HL-60 (cell line): ENCODE measurements at places on chromosomes 16 and 17.

GRCh38 chr17:38867968-38868816 lies 1.7 kb upstream of the LASP1 start:
- no peak for DNase-seq

DNA sequence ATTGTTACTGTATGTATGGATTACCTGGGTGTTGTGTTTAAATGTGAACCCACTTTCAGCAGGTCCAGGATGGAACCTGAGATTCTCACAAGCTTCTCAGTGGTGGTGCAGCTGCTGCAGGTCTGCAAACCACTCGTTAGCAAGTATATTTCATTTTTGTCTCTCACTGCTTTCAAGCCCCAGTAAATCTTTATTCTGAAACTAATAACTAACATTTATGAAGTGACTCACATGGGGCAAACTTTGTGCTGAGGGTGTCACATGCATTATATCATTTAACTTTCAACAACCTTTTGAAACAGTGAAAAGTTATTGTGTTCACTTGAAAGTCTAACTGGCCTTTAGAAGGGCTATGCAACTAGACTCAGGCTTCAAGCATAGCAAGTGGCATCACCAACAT lies 98.9 kb upstream of the DYNLRB2 start:
- DNase-seq, result no peak

DNA sequence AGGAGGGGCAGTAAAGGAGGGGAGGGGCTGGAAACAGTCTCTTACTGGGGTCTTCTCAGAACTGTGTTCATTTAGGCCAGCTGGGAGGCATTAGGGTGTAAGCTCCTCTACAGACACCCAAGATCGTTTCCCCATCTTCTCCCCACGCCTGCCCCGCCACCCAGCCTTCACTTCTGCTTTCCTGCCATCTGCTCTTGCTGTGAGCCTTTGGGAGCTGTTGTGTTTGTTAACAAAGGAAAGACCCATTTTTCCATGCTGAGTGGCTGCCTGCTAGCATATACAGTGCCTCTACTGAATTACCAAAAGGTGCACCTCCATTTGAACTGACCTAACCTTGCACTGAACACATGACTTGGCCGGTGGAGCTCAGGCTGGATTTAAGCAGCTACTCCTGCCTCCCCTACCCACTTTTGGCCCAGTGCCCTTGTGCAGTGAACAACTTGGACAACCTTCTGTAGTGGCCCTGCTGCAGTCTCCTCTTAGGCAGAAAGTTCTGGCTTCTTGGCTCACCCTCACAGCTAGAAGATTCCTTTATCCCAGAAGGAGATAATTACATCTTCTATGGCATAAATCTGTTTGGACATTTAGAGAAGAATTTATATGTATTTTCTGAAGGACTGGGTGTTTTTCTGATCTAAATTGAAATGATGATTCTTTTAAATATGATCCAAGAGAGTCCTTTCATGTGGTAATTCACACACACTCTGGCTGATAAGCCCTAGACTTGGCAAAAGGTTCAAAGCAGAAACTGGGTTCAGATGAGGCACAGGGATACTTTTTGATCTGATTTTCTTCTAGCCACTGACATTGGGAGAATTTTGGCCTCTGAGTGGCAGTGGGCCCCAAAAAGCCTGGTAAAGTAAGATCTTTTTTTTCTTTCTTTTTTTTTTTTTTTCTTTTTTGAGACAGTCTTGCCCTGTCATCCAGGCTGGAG lies 81.9 kb upstream of the HNF1B start:
- peak; percentile 88 for DNase-seq

GRCh38 chr16:17358846-17359245 lies 111.9 kb downstream of the XYLT1 start:
- DNase-seq, result no peak

- no peak for DNase-seq
Measured at GRCh38 chr17:2043785-2044184, 2.0 kb downstream of the OVCA2 start.

- DNase-seq, result no peak
Measured at GRCh38 chr17:19470530-19471261, 59.7 kb downstream of the RNF112 start.

DNA sequence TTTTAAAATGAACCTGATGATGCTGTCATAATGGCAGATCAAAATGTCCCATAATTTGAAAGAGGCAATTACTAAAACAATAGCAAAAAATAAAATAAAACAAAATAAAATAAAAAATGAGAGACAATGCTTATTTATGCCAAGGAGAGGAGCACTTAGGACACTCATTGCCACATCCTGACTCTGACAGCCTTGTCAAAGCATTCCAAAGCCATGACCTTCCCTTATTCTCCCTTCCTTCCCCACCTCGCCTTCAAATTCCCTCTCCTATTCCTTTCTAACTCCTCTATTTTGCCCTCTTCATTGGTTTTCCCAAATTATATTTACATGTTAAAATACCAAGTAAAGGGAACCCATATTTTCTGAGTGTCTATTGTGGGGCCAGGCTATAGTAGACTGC lies 220.0 kb downstream of the CDH13 start:
- DNase-seq, result no peak

- no peak for DNase-seq
Measured at GRCh38 chr16:12061336-12062055, 85.0 kb downstream of the SNX29 start.

DNA sequence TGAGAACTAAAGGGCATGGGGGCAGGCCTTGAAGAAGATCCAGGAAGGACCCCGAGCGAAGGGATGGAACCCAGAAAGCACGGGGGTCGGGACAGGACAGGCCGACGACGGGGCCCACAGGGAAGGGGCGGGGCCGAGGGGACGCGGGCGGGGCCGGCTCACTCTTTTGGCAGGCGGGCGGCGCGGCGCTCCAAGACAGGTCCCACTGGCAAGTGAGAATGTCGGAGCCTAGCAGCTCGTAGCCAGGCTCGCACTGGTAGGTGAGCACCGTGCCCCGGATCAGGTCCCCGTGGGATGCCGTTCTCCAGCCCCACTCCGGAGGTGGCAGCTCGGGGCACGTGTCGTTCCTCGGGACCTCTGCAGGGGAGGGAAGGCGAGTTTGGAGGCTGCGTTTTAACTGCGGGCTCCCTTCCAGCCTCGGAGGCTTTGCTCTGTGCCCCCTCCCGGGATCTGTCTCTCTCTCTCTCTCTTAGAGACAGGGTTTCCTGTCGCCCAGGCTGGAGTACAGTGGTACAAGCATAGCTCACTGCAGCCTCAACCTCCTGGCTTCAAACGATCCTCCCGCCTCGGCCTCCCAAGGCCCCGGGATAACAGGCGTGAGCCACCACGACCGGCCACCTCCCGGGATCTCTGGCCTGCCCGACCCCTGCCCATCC lies 13.7 kb upstream of the CDIPT start:
- DNase-seq, result no peak

DNA sequence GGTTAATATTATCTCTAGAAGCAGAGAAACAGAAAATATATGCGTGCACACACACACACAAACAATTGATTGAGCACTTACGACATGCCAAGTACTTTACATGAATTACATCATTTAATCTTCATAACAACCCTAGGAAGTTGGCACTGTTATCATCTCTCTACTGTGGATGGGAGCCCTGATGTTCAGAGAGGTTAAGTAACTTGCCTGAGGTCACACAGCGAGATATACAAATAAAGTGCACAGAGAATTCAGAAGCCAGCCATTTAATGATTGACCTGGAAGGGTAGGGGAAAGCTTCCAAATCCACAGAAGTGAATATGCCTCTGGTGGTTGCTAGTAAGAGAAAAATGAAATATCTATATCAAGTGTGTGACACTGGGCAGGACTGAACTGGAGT lies 37.5 kb upstream of the GPR139 start:
- no peak for DNase-seq

- peak; percentile 73 for DNase-seq
Measured at GRCh38 chr17:50928646-50929045, 62.5 kb upstream of the TOB1 start.

DNA sequence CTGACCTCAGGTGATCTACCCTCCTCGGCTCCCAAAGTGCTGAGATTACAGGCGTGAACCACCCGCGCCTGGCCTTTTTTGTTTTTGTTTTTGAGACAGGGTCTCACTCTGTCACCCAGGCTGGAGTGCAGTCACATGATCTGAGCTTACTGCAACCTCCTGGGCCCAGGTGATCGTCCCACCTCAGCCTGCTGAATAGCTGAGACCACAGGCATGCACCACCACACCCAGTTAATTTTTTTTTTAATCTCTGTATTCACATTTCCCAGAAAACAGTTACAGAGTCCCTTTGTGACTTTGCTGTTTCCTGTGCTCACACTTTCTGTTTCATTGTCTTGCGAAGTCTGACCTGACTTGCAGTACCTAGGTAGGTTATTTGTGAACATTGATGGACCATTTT lies 2.7 kb downstream of the CLUAP1 start:
- DNase-seq, result no peak

DNA sequence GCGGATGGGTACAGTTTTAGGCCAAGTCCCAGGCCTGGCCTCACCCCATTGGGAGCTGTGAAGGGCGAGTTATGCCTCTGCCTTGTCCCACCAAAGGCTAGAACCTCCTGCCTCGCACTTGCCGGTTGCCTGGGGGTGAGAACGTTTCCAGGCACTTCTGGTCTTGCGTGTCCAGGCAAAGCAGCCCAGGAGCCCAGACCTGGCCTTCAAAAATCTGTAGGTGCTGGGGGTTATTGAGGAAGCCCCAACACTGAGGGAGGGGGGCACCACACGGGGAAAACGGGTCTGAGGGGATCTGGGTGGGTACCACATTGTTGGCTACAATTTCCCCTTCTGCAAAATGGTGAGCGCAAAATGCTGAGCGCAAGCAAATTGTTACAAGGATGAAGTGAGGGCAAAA lies 12.2 kb upstream of the ATP2C2 start:
- DNase-seq, result no peak

GRCh38 chr16:70692873-70693671 lies 7.2 kb upstream of the MTSS2 start:
- no peak for DNase-seq

DNA sequence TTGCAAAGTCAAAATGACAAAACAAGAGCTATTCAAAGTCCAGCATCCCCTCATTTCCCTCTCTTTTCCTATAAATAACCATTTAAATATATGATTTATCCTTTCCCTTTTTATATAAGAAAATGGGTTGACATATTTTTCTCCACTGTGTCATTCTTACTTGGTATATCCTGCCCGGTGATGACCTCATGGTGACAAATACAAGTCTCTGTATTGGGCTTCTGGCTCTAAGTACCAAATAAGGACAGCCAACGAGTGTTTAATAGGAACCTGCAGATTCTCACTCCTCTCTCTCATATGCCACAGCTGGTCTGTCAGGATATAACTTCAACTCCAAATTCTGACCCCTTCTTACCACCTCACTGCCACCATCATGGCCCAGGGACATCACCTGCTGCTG lies 25.5 kb upstream of the CBLN1 start:
- DNase-seq, result no peak

DNA sequence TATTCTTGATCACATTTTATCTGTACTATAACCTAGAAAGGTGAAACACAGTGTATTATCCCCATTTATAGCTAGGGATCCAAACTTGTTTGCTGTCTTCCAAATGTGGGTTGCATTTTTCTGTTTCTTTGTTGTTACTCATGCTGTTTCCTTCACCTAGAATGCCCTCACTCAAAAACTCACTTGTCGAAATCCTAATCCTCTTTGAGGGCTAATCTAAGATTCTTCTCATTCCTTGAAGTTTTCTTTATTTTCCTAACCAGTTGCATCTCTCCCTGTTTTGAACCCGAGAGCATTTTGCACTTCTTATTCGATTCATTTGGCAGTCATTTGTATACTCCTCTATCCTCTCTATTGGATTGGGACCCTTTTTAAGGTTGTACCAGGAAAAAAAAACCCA lies 9.6 kb downstream of the CALCOCO2 start:
- no peak for DNase-seq
